Renal pelvis (tissue), 12 donors: ENCODE measurements at places on chromosomes 1 and 21. TPM values are rescaled to one million over a fixed set of nuclear protein-coding genes. Genes with fewer than 3 reads are reported as not detected.

- DNase-seq = peak; percentile 48
Measured at GRCh38 chr1:100463791-100464424, 74.0 kb upstream of the GPR88 start.

- no peak for DNase-seq
Measured at GRCh38 chr21:44027607-44028286, 15.6 kb downstream of the TRAPPC10 start.

GRCh38 chr1:158124034-158124433 lies 56.7 kb upstream of the CD1D start:
- peak; percentile 80 for DNase-seq

- DNase-seq = no peak
Measured at GRCh38 chr1:214187933-214188332, 93.0 kb upstream of the SMYD2 start.

DNA sequence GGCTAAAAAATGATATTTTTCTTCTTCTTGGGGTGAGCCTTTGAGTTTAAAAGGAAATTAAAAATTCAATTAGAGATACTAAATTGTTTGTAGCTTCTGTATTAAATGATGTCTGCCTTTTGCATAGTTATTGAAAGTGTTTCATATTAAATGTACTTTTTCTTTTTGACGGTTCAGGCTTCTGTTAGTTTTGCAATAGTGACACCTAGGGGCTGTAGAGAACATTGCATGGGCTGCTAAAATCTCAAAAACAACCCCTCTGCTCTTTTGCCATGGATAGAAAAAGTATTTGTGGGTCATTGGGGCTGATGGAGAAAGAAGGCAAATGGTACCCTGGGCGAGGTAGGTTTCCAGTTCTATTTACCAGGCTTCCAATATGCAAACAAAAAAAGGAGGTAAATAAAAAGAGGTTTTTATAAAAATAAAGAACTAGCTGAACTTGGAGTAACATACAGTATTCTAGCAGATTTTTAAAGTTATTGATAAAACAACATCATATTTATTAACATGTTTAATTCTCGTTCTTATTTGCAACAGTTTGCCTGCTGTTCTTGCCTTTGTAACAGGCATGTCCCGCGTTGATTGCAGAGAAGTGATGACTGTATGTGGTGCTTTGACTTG lies 115.4 kb upstream of the HOOK1 start:
- peak; percentile 58 for DNase-seq

GRCh38 chr21:36451506-36451905 lies 28.4 kb downstream of the CLDN14 start:
- no peak for DNase-seq

ADAMTSL4 gene
- polyA plus RNA-seq = 13.5 TPM

RGS7 gene
- polyA plus RNA-seq = 4.4 TPM
